ENCODE measurements at places on chromosomes 2 and 18.
A peak's percentile ranks its signal among the peaks of the same experiment; 100 is the strongest.

GRCh38 chr2:173647681-173648311 is 293.1 kb downstream of the CDCA7 start:
- DNase-seq = no peak

DNA sequence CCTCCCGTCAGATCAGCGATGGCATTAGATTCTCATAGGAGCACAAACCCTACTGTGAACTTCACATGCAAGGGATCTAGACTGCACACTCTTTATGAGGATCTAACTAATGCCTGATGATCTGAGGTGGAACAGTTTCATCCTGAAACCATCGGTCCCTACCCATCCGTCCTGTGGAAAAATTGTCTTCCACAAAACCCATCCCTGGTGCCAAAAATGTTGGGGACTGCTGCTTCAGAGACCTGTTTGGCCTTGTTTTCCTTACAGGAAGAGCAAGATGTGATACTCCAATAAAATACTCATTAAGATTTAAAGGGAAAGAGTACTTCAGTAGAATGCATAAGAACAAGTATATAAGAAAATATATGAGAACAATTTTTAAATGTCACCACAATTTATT is 71.1 kb downstream of the RNF152 start:
- no peak for DNase-seq

- no peak for DNase-seq
Measured at GRCh38 chr2:133821107-133821760, 253.0 kb upstream of the NCKAP5 start.

- no peak for DNase-seq
Measured at GRCh38 chr2:81895620-81896250, 1591.2 kb upstream of the LRRTM1 start.

- DNase-seq = no peak
Measured at GRCh38 chr2:241833101-241833663, 24.2 kb downstream of the NEU4 start.

- DNase-seq = no peak
Measured at GRCh38 chr18:67074309-67074708, 442.2 kb downstream of the DSEL start.

DNA sequence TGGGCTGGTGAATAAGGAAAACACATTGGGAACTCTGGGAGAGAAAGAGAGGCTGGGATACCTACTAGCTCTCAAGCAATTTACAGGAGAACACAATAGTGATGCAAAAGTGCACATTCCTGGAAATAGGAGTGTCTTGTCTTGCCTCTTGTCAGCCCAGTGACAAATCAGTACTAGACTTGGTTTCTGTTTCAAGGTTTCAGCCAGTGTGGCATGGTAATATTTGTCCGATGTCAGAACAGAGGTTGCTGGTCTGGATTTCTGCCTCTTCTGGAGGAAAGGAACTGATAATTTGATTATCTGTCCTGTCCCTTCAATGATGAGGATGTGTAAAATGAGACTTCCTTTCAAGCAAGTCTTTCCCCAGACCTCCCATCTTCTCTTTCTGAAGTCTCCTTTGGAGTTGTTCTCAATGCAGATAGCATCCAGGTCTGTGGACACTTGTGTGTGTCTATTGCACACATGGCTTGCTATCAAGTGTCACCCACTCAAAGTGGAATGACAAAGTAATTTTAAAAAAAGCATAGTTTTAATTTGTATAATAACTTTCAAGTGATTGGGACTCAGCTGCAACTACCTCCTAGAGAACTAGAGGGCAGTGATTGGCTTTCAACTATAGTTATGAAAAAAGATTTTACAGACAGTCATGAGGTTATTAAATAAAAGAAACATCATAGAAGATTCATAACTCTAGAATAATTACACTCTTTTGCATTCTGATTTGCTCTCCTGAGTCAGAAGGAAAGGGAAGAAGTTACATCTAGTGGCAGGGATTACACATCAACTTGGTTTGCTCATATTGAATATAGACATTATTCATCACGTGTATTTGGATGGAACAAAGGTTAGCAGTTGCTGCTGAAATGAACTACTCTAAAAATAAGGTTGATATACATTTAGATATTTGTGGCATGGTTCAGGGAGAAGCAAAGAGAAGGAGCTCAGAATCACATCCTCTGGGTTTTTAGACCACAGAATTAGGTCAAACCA is 4.5 kb downstream of the GPR39 start:
- DNase-seq = no peak

DNA sequence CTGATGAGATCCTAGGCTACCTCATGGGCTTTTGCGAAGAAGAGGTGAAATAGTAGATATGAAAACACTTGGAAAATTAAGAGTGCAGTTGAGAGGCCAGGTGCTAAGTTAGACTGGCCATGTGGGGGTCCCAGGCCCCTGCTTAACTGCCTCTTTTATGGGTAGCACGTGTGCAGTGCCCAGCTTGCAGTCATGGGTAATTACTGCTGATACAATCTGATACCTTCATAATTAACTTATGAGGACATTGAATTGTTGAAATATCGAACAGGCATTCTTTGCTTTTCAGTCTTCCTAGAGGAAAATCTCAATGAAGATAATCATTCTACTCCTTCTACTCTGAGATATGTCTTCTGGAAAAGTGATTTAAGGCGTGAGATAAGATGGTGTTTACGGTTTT is 11.6 kb downstream of the TRAF3IP1 start:
- no peak for DNase-seq

- DNase-seq = no peak
Measured at GRCh38 chr2:28327581-28327955, 65.1 kb upstream of the FOSL2 start.

GRCh38 chr18:57660961-57661360 is 39.3 kb upstream of the NARS1 start:
- DNase-seq = no peak

DNA sequence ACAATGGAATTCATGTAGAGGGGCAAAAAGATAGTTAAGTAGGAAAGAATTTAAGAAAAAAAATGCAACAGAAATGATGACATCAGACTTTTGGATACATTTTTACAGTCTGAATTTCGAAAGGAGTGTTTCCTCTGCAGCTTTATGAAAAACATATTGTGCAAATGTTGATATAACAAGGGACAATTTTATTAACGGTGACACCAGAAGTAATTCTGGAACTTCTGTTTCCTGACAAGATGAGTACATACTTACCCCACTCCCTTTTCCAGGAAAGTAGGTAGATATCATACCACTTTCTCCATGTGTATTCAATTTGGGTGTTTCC is 369.6 kb downstream of the FBXO15 start:
- no peak for DNase-seq

- peak; percentile 59 for DNase-seq
Measured at GRCh38 chr2:128593879-128594650, 275.4 kb upstream of the HS6ST1 start.

DNA sequence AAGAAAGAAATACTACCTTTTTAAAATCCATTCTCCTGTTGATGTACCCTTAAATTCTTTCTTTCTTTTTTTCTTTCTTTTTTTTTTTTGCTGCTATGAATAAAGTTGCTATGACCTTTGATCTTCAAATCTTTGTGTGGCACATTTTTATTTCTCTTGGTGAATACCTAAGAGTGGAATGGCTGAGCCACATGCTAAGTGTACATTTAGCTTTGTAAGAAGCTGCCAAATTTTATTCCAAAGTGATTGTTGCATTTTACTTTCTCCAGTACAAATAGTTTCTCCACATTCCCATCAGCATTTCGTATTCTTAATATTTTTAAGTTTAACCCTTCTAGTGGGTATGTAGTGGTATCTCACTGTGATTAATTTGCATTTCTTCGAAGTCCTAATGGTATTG is 88.8 kb upstream of the RAB27B start:
- no peak for DNase-seq

GRCh38 chr18:33817096-33817495 is 239.1 kb downstream of the ASXL3 start:
- DNase-seq = no peak

- DNase-seq = no peak
Measured at GRCh38 chr18:49177812-49178211, 227.0 kb upstream of the SMAD7 start.

GRCh38 chr18:21798126-21798525 is 57.5 kb downstream of the MIB1 start:
- DNase-seq = no peak

GRCh38 chr2:123913143-123913735 is 111.8 kb upstream of the CNTNAP5 start:
- DNase-seq = no peak

- no peak for DNase-seq
Measured at GRCh38 chr2:41062336-41062735, 610.4 kb upstream of the SLC8A1 start.

GRCh38 chr2:150585221-150585971 is 97.9 kb upstream of the RND3 start:
- DNase-seq = no peak

DNA sequence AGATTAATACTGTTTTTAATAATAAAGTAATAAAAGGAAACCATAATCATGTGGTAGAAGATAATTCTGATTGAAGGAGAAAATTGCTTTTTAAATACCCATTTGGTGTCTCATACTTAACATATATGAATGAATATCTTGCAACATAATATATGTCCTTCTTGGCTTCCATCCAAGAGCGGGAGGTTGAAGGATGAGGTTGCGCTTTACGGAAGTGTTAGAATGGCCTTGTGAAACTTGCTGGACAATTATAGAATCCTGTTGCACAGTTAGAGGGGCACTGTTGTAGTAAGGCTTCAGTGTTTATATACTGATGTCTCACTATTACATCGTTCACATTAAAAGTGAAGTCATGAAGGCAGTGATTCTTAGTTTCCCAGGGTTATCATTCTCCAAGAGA is 9.4 kb downstream of the INSIG2 start:
- no peak for DNase-seq

DNA sequence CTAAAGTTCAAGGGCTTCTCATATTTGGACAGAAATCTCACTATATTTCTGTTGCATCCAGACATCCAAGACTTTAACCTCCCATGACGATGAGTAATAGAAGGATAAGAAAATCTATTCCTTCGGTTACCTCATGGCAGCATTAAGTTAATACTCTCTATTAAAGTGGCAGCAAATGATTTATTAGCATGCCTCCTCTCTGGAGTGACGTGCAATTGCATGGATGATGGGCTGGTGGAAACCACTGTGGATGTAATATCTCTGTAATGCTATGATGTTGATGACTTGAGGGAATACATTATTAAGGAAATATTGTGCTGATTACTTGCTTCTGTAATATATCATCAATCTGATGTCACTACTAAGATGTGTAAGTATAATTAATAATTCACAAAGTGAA is 336.8 kb downstream of the DSEL start:
- no peak for DNase-seq

- no peak for DNase-seq
Measured at GRCh38 chr2:229282758-229283546, 11.9 kb upstream of the PID1 start.

DNA sequence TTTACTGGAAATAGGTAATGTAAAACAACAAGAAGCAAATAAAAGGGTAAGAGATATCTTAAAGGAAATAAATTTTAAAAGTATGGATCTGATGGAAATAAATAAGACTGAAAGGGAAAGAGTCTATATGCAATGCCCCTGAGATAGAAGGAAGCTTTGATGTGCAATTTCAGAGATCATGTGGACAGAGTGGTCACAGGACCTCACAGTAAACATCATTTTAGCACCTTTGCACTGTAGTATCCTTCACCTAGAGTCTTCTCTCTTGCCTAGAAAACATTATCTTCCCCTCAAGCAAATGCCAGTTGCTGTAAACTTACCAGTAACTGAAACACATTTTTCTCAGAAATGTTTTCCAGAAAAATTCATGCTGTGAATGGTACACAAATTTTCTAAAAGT is 1621.3 kb upstream of the TMEFF2 start:
- DNase-seq = no peak

GRCh38 chr2:28271919-28272250 is 120.8 kb upstream of the FOSL2 start:
- DNase-seq = no peak

GRCh38 chr2:217886091-217886490 is 116.7 kb downstream of the TNS1 start:
- no peak for DNase-seq

- no peak for DNase-seq
Measured at GRCh38 chr2:213696442-213696841, 412.2 kb downstream of the SPAG16 start.

- no peak for DNase-seq
Measured at GRCh38 chr2:69717186-69717585, 24.7 kb upstream of the ANXA4 start.

GRCh38 chr2:43948370-43948769 is 47.4 kb downstream of the LRPPRC start:
- DNase-seq = no peak

DNA sequence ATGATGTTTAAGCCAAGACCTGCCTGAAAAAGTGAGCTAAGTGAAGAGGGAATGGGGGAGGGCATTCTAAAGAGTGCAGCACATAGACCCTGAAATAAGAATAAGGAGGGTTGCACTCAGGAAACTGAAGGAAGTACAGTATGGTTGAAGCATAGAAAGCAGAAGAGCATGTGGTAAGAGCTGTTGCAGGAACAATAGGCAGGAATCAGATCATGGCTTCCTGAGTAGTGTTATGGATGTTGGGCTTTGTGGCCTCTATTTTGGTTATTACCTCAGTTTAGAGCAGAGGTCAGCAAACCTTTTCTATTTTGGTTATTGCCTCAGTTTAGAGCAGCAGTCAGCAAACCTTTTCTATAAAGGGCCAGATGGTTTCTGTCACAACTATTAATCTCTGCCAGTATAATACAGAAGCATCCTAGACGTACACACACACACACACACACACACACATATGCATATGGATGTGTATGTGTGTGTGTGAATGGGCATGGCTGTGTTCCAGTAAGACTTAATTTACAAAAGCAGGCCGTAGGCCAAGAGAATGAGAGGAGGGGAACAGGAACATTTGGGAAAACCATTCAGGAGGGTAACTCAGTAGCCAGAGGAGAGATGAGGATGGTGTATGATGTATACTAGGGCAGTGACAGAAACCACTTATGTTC is 91.1 kb upstream of the MYO3B start:
- no peak for DNase-seq

GRCh38 chr2:118496467-118496866 is 351.0 kb downstream of the EN1 start:
- no peak for DNase-seq

DNA sequence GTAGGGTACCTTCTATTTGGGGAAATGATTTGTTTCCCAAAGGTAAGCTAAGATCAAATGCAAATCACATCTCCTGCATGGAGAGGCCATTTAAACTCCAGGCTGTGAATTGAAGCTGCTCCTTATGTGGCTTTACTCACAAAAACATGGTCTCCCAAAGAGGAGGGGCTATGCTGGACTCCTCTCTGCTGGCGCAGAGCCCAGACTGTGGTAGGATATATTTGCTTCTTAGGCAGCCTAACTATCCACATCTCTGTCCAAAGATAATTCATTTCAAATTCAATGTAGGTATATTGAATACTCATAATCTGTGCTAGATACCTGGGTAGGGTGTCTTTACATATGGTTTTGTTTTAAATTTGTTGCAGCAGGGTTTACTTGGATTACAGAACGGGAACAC is 358.5 kb downstream of the ALK start:
- no peak for DNase-seq

DNA sequence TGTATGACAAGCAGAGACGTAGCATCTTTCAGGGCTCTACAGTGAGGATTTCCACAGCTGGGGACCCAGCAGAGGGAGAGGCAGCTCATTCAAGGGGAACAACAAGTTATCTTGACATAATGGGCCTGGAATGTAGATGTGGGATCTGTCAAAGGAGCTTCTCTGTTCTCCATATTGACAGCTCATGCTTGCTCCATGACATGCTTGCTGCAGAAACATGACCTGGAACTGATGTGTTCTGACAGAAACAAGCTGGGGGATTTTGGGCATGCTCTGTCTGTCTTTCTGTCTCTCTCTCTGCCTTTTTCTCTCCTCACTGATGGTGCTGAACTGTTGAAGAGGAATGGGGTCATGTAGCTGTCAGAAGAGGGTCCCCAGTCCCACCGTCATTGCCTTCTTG is 79.6 kb downstream of the MMADHC start:
- no peak for DNase-seq

GRCh38 chr2:239824866-239825704 is 200.1 kb downstream of the NDUFA10 start:
- peak; percentile 48 for DNase-seq

Data from sciatic nerve (tissue), 2 donors.